Right lobe of liver (tissue), 6 donors: ENCODE measurements at places on chromosomes 16 and 17.

DNA sequence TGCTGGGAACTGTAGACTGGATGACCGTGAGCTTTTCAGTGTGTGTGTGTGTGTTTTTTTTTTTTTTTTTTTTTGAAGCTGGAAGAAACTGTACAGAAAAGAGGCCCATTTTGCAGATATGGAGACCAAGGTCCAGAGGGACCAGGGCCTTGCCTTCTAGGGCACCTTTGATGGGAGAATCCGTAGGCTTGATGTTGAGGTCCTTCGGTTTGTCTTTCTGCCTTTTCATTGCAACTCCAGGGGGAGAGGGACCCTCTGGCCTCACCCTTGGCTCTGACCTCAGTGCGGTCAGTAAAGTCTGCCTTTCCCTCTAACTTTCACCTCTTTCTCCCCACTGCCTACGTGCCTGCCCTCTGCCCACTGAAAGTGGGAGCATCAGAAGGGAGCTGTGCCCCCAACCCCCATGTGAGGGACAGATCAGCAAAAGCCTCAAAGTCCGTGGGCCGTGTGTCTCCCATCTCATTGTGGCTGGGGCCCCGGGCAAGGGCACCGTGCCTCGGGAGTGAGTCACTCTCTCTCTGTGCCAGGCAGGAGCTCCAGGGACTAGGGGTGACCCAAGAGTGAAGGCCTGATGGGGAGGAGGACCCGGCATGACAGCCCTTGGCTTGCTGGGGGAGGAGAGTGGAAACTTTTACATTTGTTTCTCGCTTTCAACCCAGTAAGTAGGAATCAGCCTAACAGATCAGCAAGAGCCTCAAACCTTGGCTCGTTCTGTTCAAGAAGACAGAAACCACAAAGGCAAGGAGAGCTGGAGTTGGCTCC lies 123.6 kb downstream of the CMIP start:
- peak; percentile 71 for DNase-seq

DNA sequence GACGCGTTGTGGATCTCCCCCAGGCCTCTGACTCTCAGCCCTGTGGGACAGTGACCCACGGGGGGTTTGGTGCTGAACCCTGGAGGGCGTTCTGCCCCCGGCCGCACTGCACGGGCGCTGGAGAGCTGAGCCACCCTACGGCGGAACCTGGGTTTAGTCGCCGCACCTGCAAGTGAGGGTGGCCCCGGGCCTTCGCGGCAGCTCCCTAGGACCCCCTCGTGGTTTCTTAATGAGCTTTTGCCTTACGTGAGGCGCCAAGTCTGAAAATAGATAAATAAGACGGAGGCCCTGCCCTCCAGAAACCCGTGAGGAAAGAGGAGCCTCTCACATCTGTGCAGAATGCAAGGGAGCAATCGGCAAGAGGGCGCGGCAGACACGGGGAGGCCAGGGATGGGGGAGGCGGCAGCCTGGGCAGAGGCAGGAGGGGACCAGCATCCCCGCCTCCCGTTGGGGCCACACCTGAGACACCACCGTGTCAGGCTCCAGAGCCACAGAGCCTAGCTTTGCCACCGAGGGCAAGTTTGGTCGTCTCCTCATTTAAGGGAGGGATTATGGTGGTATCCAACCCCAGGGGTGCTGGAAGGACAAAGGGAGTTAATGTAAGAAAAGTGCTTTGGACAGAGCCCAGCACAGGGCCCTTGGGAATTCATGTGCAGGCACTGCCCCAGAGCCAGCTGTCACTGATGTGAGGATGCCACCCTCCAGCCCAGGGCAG lies 153.2 kb upstream of the CHMP6 start:
- DNase-seq = no peak

DNA sequence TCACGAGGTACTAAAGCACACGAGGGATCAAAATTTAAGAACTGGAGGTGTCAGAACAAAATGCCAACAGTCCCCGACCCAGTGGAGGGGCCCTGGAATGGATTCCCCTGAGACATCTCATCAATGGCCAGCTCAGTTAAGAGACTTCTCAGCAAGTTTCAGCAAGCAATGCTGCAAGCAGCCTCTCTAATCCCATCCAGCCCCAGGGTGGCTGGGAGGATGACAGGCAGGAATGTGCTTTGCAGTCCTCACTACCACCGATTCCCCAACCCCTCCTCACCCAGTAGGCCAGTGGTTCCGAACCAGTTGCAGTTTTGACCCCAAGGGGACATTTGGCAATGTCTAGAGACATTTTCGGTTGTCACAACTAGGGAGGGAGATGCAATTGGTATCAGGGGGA lies 8.7 kb downstream of the GPRC5B start:
- DNase-seq = no peak

DNA sequence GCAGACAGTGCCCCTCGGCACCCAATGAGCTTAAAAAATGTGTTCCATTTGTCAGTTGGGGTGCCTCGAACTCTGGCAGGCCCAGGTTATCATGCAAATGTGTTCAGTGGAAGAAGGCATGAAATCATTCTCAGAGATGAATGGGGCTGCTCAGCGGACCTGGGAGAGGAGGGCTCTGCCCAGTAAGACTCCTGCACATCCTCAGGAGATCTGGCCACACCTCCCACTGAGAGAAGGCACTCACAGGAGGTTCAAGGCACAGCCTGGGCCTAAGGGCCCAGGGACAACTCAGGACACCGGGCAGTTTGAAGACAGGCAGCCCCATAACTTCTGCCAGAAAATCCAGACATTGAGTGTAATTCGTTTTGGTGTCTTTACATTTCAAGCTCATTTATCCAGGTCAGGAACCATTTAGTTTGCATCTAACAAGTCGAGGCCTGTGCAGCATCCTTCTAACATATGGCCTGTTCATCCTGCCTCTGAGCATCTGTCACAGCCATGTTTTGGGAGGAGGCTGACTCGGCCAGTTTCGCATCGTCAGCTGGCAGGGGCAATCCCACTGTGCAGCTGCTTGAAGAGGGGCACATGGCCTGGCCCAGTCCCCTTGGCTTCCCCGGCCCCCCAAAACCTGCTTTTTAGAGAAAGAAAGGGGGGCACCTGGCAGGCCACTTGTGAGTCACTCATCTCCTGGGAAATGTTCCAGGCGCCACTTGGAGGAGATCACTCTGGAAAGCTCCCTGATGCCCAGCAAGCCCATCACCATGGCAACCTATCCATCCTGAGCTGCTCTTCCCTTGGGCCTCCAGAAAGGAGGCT lies 31.2 kb upstream of the BCAR1 start:
- no peak for DNase-seq

- no peak for DNase-seq
Measured at GRCh38 chr16:74226338-74226954, 70.2 kb upstream of the PSMD7 start.

- DNase-seq = no peak
Measured at GRCh38 chr16:57039148-57039812, 49.9 kb downstream of the NLRC5 start.

DNA sequence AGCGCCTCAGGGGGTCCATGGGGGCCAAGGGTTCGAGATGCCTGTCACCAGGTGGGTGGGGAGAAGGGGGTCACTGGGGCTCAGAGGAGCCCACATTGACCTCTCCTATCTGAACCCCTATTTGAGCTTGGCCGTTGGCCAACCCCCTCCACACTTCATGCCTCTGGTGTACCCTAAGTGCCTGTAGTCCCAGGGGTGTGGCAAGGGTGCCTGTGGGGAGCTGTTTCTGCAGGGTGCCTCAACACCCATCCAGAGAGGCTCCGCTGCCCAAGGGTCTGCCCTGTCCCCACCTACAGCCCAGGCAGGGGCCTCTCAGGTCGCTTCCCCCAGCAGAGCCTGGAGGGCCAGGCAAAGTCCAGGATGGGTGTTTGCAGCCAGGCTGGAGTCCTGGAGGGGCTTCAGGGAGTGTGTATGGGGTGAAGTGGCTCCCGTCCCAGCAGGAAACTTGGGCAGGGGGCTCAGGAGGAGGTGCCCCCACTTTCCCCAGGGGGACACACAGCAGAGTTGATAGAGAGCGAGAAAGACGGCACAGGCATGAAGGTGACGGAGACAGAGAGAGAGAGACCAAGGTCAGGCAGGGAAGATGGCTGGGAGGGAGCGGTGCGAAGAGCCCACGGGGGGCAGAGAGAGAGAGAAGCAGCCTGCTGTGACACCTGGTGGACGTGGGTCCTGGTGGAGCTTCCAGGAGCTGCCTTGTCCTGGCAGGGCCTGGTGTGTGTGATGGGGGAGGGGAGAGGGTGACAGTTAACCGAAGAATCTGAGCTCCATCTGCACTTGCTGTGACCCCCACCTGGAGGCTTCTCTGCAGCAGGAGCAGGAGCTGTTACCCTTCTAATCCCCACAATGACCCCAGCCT lies at the start of gene SEPTIN12:
Gene SEPTIN12 (minus strand): TSS at position 719 of the 856 bp plus-strand sequence. CDS start 700 bp downstream, at position 19.
- no peak for DNase-seq

- peak; percentile 34 for DNase-seq
Measured at GRCh38 chr17:311119-311782, 41.4 kb downstream of the RPH3AL start.

GRCh38 chr16:27287887-27288286 lies 19.3 kb upstream of the NSMCE1 start:
- DNase-seq = no peak

GRCh38 chr17:76827736-76828135 lies 40.5 kb upstream of the MGAT5B start:
- DNase-seq = no peak

GRCh38 chr17:61757168-61757567 lies 106.2 kb downstream of the BRIP1 start:
- no peak for DNase-seq

DNA sequence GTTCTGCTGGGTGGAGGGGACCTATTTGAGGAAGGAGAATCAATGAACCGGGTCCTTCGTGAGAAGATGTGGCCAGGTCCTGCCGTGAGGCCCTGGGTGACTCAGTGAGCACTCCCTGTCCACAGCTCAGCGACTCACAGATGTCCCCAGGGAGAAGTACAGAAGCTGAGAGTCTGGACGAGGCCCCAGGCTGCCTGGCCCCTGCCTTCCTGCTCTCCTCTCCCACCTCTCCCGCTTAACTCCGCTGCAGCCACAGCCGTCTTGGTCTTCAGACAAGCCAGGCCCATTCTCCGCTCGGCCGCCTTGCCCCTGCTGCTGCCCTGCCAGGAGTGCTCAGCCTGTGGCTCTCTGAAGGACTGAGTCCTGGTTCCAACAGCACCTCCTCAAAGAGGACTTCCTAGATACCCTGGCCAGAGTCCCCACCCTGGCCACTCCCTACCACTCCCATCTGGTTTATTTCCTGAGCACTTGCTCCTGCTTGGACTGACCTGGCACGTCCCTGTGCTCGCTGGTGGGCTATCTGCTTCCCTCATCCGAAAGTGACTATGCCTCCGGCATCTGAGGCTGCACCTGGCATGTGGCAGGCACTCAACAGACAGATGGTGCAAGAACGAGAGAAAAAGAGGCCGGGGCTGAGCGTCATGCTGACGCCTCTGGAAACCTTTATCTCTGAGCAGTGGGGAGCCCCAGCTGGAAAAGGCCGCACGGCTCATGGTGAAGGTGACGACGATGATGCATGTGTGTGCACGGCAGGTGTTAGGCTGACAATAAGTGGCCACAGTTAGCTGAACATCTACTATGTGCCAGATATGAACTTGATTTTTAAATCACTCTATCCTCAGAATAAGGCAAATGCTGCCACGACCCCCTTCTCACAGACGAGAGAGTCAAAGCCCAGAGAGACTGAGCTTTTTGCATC lies 9.2 kb upstream of the TNFRSF13B start:
- no peak for DNase-seq

- no peak for DNase-seq
Measured at GRCh38 chr17:2936351-2936750, 127.1 kb downstream of the OR1D5 start.

- no peak for DNase-seq
Measured at GRCh38 chr17:41651625-41652460, 27.5 kb upstream of the KRT17 start.

DNA sequence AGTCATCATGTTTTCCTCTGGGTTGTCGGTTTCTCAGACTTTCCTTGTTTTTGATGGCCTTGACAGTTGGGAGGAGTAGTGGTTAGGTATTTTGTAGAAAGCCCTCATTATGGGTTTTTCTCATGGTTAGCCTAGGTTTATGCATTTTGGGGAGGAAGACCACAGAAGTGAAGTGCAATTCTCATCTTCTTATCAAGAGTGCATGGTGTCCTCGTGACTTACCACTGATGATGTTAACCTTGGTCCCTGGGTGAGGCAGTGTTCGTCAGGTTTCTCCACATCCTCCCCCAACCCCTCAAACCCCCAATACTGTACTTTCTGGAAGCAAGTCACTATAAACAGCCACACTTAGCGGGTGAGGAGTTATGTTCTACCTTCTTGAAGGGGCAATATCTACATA lies 42.3 kb downstream of the BPTF start:
- no peak for DNase-seq
